ENCODE measurements at places on chromosomes 6 and 20.

GRCh38 chr6:16118825-16119224 is 10.1 kb upstream of the MYLIP start:
- DNase-seq: no peak

GRCh38 chr20:17666481-17666880 is 15.6 kb downstream of the RRBP1 start:
- DNase-seq: peak; percentile 60

GRCh38 chr20:49210101-49210756 is 9.0 kb upstream of the DDX27 start:
- DNase-seq: no peak

- DNase-seq: no peak
These were observed 371.0 kb downstream of the EPHA7 start for GRCh38 chr6:93048381-93048780.

DNA sequence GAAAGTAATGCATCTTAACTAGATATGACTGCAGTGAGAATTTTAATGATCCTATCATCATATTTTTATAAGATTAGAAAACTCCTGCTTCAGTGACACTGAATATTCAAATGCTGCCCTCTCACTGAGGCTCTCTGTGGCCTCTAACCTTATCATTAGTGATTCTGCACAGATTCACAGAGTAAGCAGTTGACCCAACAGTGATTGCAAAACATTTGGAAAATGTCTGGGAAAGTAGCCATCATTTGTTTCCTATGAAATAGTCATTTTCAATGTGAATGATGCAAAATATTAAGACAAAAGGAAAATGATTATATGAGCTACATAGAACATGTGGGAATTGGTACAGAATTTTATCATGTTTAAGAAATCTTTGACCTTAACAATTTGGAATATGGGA is 210.3 kb downstream of the TBX18 start:
- DNase-seq: peak; percentile 8

- DNase-seq: no peak
These were observed 89.7 kb downstream of the TCP11 start for GRCh38 chr6:35051396-35051795.

DNA sequence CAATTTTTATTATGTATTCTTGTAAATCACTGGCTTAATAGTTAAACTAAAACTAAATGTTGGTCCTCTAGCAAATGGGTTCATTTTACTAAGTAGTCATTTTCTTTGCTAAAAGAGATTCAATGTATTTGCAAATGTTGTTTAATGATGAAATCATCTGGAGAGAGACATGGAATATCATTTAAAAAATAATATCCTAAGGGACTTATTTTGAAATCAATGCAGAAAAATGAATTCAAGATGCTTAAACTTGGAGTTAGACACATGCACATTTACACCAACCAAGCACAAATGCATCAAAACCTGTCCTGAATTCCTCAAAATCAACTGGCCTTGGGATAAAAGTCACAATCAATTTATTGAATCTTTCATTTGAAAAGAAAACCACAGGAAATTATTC is 165.0 kb upstream of the RNF217 start:
- no peak for DNase-seq

- no peak for DNase-seq
These were observed 61.0 kb downstream of the VGLL2 start for GRCh38 chr6:117326396-117326795.

DNA sequence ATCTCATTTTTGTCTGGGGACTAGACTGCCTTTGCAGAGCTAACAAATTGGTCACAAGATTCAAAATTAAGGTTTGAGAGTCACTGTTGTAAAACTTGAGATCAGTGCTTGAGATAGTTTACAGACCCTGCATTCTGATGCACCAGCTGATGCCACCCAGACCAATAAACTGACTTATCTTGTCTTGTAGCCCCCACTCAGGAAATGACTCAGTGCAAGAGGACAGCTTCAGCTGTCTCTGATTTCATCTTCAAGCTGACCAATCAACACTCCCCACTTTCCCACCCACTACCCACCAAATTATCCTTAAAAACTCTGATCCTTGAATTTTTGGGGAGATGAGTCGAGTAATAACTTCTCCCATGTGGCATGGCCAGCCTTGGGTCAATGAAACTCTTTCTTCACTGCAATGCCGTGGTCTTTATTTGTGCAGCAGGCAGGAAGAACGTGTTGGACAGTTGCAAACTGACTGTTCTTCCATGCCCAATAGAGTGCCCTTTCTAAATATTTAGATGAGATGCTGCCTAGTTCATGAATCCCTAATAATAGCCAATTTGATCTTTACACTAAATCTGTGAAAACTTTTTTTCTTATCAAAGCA is 48.3 kb upstream of the PROKR2 start:
- no peak for DNase-seq

DNA sequence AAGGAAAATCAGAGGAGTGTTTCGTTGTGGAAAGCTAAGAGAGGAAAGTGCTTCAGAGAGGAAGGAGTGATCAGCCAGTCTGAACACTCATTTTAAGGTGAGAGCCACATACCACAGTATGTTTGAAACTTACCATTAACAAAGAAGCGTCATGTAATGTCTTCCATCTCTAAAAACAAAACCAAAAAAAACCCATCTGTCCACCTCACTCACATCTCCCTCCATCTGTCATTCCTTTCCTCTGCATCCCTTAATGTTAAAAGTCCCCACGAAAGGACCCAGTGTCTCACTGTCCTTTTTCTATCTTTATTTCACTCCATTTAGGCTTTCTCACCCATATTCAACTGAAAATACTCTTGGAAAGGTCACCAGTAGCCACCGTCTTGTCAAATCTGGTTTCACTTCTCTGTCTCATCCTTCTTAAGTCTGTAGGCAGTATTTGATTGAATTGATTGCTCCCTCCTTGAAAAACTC is 59.4 kb upstream of the GNRH2 start:
- DNase-seq: no peak

DNA sequence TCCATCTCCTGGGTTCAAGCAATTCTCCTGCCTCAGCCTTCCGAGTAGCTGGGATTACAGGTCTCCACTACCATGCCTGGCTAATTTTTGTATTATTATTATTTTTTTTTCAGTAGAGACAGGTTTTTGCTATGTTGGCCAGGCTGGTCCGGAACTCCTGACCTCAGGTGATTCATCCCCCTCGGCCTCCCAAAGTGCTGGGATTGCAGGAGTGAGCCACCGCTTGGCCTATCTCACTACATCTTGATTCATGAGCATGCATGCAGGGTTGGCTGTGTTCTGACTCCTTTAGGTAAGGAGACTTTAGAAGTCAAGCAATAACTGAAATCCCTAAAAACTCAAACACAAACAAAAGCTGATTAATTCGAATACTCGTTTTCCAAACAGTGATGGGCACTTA is 80.9 kb downstream of the GJA1 start:
- peak; percentile 35 for DNase-seq

GRCh38 chr6:14729129-14729871 is 516.6 kb upstream of the JARID2 start:
- no peak for DNase-seq

- DNase-seq: peak; percentile 13
These were observed 76.0 kb downstream of the RSPH3 start for GRCh38 chr6:158923805-158924498.

- DNase-seq: no peak
These were observed 123.0 kb upstream of the CEP162 start for GRCh38 chr6:84350397-84350796.

DNA sequence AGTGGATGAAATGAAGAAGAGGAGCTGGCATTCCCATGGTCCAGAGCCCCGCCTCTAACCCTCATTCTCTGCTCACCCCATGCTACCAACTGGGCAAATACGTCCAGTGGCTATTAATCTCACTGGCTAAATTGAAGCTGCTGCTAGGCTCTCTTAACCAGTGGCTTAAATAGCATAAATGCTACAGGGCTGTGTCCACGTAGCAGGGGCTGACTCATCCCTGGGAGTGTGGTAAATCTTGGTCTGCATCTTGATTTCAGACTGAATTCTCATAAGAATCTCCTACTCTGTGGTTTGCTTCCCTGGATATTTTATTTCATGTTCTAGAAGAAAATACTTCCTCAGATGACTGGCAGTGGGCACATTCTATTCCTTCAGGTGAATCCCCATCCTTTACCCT is 193.1 kb upstream of the ARG1 start:
- DNase-seq: peak; percentile 61
